NCI-H2029 (cell line): ENCODE measurements at places on chromosomes 12 and 14.

GRCh38 chr12:78725951-78726580, 138.5 kb upstream of the SYT1 start:
- peak; percentile 15 for DNase-seq

- DNase-seq = no peak
Observed at GRCh38 chr12:3281588-3282383, 204.6 kb downstream of the TSPAN9 start.

- DNase-seq = no peak
Observed at GRCh38 chr14:70909733-70910614, 2.7 kb downstream of the PCNX1 start.

GRCh38 chr12:108131035-108131434, 1.9 kb downstream of the WSCD2 start:
- no peak for DNase-seq

GRCh38 chr14:25350802-25351201, 300.9 kb upstream of the STXBP6 start:
- no peak for DNase-seq

DNA sequence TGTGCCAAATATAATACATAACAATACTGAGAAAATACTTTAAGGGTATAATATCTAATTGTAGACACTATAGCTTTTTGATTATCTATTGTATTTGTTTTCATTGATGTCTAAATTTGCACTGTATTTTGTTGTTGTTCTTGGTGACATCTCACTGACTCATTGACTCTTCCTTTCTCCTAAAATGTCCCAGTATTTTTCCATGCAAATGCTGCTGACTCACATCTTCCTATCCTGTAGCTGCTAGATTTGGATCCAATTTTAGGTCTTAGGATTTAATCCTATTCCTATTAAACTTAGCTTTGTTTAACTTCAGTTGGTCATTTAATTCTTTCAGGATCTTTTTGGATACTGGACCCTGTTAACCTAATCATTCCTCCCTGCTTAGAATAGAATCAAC, 148.5 kb downstream of the TMTC2 start:
- no peak for DNase-seq

GRCh38 chr12:101780599-101780998, 41.3 kb upstream of the SYCP3 start:
- no peak for DNase-seq

DNA sequence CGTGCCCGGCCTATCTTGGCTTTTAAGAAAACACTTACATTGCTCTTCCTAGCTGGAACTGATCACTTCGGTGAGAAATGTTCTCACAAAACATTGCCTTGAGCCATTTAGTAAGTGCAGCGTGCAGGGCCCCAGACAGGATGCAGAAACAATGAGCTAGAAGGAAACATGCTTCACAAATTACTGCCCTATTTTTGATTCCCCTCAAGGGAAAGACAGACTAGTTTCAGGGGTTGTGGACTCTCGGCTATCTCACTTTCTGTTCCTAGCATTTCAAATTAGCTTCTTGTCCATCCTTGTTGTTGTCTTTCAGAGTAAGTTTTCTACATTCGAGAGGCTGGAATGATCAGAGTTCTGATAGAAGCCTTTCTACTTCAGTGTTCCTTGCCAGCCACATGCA, 21.6 kb downstream of the TGFB3 start:
- no peak for DNase-seq

DNA sequence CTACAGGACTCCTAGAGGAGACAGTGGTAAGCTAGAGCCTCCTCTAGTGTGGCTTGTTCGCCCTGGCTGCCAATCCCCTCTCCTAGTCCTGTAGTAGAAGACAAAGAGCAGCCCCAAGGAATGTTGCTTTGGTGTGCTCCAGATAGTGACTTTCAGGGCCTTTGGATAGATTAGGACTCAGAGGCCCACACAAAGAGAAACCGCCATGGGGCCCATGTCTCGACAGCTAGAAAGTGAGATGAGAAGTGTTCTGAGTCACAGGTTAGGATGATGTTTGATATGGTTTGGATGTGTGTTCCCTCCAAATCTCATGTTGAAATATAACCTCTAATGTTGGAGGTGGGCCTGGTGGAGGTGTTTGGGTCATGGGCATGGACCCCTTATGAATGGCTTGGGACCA, 51.8 kb upstream of the JDP2 start:
- no peak for DNase-seq

- DNase-seq = no peak
Observed at GRCh38 chr14:36454599-36455240, 65.3 kb downstream of the NKX2-1 start.

GRCh38 chr12:58174316-58174715, 232.9 kb downstream of the ATP23 start:
- DNase-seq = no peak

DNA sequence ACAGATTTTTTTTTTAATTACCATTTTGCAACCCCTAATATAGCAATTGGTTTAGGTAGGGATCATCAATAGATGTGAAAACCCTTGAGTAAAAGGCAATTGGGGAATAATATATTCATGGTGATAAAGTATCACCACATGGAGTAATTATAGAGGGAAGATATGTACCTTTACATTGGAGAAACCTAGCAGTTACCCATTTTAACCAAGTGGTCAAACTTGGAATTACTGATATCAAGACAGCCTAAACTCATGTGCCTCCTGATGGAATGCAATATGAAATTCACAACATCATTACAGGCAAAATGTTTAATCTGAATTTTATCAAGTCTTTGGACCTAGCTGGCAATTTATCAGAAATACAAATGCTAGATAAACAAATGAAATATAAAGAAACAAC, 6.7 kb upstream of the SLC10A1 start:
- DNase-seq = no peak

DNA sequence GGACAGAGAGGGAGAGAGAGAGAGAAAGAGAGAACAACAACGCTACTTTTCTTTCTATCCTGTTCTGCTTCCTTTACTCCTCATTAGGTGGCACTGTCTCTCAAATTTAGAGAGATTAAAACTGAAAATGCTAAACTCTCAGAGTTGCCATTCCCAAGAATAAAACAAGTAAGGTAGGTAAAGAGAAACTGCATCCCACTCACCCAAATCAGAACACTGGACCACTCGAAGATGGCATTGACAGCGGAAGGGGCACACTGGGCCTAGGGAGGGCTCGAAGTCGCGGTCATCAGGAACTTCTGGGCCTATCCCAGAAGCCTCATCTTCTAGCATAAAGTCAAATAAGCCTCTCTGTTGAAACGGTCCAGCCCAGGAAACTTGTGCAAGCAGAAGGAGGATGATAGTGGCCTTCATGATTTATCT, 4.5 kb downstream of the DCN start:
- no peak for DNase-seq
